HFFc6 (cell line): ENCODE measurements at places on chromosomes 5 and 9. TPM values are rescaled to one million over a fixed set of nuclear protein-coding genes. Genes with fewer than 3 reads are reported as not detected.

The KCNV2 gene
- not detected in 3 replicates for total RNA-seq

The PNPLA7 gene
- 0.42 to 1.1 TPM (median 0.64 TPM) in 3 replicates for total RNA-seq

The CNTLN gene
- total RNA-seq: 4.9 to 8.0 TPM (median 5.9 TPM) in 3 replicates

The SLC1A1 gene
- total RNA-seq: 0.64 to 1.6 TPM (median 1.3 TPM) in 3 replicates

The PCDH12 gene
- total RNA-seq: 0.12 to 0.71 TPM in 2 of 3 replicates, not detected in the other
